ENCODE measurements at places on chromosomes 6 and 20.
A peak's percentile ranks its signal among the peaks of the same experiment; 100 is the strongest.

GRCh38 chr6:43308101-43308989, at the start of gene CRIP3:
TSS of gene CRIP3 (minus strand) at chr6:43308826. CDS start at chr6:43308792, 34 bp downstream.
- peak; percentile 76 for DNase-seq

DNA sequence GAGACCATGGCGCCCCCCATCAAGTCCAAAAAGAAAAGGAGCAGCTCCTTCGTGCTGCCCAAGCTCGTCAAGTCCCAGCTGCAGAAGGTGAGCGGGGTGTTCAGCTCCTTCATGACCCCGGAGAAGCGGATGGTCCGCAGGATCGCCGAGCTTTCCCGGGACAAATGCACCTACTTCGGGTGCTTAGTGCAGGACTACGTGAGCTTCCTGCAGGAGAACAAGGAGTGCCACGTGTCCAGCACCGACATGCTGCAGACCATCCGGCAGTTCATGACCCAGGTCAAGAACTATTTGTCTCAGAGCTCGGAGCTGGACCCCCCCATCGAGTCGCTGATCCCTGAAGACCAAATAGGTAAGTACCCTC, 41.7 kb upstream of the NAA20 start:
- DNase-seq: no peak

DNA sequence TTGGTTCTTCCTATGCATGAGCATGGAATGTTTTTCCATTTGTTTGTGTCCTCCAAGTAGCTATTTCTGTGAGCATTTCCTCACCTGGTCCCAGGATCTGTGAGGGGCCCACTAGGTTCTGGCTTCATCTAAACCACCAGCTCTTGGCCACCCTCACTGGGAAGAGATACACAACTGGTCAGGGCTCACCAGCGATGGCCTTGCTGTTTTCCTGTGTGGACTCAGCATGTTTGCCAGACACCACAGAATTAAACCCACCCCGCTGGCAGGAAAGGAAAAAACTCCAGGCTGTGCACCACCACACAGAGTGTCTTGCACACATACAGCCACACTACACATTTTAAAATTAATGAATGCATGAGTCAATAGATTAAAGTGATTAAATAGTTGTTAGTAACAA, 65.1 kb upstream of the NXT1 start:
- no peak for DNase-seq

GRCh38 chr20:19978511-19979210, 38.5 kb upstream of the NAA20 start:
- DNase-seq: no peak

GRCh38 chr20:9966966-9967365, 67.8 kb upstream of the ANKEF1 start:
- DNase-seq: peak; percentile 16

DNA sequence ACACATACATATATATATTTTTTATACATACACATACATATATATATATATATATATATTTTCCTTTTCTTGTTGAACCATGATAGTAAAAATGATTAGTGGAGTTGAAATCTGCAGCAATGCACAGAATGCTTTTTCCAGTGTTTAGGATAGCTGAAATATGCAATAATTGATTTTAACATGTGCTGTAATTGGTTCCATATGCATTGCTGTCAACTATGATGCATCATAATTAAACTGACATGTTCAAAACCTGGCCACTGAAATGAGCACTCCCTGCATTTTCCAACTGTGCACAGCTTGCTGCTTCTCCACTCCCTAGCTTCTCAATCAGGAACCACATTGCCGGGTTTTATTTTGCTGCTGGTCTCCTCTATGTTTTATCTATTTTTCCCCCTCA, 358.3 kb downstream of the PAX1 start:
- no peak for DNase-seq

GRCh38 chr6:115610696-115611095, 450.0 kb downstream of the FRK start:
- no peak for DNase-seq

DNA sequence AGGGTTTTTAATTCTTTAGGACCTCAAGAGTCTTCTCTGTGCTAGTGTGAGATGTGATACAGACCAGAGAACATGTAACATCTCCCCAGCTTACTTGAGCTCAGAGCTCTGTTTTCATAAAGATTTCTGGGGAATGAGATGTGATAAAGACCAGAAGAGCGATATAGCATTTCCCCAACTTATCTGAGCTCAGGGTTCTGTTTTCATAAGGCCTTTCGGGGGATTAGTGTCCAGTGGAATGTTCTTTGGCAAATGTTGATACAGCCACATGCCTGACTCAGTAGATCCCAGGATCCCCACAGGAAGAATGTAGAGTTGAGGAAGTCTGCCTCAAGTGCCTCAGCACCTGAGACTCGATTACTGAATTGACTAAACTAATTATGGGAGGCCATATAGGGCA, 18.7 kb upstream of the TOP1 start:
- DNase-seq: no peak

GRCh38 chr20:33963751-33964150, 30.0 kb upstream of the RALY start:
- peak; percentile 90 for DNase-seq

DNA sequence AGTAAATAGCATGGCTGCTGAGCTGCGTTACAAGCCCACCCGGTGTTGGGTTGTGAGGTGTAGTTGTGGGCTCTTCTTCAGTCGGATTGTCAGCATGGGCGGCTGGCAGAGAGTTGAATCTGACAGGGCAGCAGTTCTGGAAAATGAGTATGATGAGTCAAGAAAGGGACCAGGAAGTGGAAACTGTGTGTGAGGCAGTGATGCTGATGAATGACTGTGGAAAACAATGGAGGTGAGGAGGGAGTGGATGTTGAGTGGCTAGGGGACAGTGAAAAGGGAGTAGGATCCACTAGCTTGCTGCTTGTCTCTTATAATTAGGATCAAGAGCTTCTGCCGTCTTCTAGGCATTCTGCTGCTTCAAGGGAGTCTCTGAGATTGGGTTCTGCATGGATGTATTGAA, 154.3 kb downstream of the ESR1 start:
- DNase-seq: no peak

DNA sequence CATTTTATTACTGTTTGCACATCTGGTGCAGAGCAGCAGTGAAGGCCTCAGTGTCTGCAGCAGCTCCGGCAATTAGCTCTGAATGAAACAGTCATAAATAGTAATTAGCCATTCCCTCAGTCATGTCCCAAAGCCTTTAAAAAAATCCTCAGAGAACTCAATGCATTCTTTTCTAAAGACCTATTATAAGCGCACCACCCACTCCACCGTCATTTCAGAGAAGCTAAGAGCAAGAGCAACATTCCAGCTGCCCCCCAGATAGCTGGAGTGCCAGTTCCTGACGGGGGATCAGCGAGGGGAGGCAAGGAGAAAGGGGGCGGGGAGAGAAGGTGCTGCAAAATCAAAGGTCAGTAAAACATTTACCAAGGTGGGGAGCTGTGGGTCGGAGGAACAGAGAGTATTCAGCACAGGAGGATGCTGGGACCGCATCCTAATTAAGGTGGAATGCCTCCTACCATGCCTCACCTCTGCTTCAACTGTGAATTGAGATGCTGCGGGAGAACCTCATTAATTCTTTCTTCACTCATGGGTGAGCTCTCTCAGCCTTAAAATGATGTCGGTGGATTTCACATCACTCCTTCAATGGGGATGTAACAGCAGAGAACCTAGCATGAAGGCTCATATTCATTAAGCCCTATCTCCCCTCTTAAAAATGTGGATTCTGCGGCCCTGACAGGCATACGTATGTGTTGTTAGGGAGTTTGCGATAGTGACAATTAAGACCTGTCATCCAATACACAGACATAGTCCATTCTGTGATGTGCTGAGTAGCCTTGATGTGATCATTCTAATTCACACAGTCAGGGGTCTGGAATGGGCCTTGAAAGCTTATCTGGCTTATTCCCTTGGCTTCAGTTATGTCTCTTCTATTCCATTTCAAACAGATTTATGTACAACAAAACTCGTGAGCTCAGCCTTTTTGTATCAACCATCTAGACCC, 469.5 kb upstream of the NRSN1 start:
- no peak for DNase-seq

GRCh38 chr6:150514806-150515380, 84.8 kb upstream of the PLEKHG1 start:
- DNase-seq: no peak

- DNase-seq: no peak
Observed at GRCh38 chr20:57395111-57395966, 4.1 kb downstream of the RBM38 start.

DNA sequence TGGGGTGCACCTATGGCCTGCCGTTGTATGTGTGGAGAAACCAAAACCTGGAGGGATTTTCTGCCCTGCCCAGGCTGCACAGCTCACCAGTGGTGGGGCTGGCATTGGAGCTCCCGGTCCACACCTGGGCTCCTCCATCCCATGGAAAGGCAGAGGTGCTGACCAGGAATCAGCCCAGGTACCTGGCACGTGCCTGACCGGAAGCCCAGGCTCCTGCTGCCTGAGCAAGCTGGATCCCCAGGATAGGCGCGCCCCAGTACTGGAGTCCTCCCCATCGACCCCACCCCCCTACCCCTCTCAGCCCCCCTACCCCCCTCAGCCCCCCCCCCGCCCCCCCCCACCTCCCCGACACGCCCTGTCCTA, 39.9 kb upstream of the HMGA1 start:
- DNase-seq: no peak

- DNase-seq: no peak
Observed at GRCh38 chr6:106702451-106703110, 73.2 kb downstream of the QRSL1 start.

DNA sequence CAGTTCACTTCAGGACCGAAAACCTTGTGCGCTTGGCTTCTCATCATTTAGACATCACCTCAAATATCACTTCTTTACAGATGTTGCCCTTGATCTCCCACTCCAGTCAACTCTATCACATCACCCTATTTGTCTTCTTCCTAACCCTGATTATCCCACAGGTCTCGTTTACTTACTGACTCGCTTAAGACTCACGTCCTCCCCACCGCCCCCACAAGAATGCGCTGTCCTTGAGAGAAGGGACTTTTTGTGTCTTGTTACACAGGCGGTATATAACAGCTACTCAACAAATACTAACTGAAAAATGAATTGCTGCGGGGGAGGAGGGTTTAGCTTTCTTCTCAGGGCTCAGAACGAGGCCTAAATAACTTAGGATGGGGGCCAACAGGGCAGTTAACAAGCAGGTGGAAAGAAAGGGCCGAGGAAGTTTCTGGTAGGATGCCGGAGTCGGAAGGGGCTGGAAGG, 527 bp downstream of the TOMM34 start:
- DNase-seq: peak; percentile 73

DNA sequence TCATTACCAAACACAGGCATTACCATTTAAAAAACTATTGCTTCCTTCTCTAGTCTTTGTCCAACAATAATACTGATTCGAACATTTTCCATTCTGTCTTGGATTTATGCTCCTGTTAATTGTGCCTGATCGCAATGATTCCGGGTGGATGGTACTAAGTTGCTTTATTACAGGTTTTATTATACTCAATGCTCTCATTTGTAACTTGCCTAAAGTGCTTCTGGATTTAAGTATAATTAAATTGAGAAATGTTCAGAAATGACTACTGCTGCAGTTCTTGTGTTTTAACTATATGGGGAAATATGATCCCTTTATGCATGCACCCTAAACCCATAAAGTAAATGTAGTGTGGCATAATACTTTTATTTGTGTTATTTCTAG, 7.2 kb downstream of the TFAP2A start:
- DNase-seq: no peak

DNA sequence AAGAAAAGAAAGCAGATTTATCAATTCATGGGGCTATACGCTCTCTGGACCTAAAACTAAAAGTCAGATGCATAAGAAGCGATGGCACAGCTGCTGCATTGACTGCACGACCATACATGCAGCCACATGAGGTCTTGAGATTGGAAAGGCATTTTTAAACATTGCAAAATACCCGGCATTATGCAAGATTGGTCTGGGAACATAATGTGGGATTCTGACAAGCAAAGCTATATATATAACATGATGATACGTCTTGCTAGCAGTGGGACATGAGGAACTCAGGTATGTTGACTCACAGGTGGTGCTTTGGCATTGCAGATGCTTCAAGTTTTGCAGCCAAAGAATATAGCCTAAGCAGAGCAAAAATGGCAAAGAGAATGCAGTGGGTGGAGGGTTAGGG, 55.1 kb downstream of the SAMD3 start:
- DNase-seq: peak; percentile 13

DNA sequence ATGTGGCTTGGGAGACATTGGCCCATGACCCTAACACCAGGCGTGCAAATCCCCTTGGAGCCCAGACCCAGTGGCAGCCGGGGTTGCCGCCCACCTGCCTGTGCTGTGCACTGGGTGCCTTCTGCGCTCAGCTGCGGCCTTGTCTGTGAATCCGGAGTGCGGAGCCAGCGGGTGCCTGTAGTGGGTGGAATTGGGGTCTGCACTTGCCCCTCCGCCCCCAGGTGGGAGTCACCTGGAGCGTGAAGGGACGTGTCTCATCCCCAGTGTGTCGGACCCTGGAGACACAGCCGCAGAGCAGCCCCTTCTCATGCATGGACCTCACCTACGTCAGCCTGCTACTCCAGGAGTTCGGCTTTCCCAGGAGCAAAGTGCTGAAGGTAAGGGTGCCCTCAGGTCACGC, 22.9 kb upstream of the PYGB start:
- DNase-seq: no peak

- DNase-seq: no peak
Observed at GRCh38 chr6:25649611-25650010, 2.4 kb upstream of the SCGN start.

DNA sequence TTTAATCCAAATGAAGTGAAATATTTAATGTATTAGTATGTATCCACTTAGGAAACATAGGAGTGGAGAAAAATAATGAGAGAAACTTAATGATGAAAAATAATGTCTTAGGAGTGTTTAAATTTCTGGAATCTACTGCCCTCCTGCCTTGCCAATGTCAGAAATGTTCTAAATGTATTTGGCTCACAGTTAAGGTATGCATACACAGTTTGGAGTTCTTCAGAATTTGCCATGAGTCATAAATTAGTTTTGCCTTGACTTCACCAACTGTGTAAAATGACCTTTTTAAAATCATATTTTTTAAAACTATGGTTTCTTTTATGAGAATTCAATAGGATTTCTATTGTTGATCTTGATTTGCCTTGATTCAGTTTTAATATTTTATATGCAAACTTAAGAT, 191.7 kb upstream of the HSF2 start:
- DNase-seq: no peak

DNA sequence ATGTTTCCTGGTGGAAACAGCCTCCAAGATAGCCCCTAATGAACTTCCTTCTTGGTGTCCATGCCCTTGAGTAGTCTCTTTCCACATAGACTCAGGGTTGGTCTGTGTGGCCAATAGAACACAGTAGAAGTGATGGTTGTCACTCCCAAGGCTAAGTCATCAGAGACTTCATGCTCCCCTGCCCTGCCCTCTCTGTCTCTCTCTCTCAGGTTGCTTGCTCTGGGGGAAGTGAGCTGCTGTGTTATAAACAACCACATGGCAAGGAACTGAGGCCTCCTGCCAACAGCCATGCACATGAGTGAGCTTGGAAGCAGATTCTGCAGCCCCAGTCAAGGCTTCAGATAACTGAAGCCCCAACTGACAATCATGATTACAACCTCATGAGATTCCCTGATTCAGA, 85.3 kb upstream of the SLC22A16 start:
- DNase-seq: no peak

- no peak for DNase-seq
Observed at GRCh38 chr6:47221565-47221964, 88.1 kb downstream of the TNFRSF21 start.

All from NB4 (cell line).